ENCODE measurements at places on chromosomes 1 and 21.

DNA sequence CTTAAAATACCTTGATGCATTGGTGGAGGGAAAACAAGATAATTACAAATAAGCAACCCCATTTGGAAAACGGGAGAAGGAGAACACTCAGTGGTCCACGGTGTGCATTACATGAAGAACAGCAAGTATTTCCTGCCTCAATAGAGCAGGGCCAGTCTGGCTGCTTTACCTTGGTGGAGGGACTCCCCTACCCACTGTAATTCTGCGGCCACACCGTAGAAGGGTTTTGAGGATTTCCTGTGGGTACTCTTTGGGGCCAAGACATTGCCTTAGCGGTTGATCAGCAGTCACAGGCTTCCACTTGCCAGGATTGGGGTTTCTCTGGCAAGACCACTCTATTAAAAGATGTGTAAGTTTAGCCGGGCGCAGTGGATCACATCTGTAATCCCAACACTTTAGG is 16.3 kb upstream of the TMEM54 start:
- DNase-seq: no peak

DNA sequence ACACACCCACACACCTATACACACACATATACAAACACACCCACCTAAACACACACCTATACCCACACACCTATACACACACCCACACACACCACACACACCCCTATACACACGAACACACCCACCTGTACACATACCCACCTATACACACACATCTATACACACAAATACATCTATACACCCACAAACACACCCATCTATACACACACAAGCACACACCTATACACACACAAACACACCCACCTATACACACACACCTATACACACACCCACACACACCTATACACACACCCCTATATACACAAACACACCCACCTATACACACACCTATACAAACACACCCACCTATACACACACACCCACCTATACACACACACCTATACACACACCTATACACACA is 116.4 kb upstream of the VAMP3 start:
- DNase-seq: no peak

DNA sequence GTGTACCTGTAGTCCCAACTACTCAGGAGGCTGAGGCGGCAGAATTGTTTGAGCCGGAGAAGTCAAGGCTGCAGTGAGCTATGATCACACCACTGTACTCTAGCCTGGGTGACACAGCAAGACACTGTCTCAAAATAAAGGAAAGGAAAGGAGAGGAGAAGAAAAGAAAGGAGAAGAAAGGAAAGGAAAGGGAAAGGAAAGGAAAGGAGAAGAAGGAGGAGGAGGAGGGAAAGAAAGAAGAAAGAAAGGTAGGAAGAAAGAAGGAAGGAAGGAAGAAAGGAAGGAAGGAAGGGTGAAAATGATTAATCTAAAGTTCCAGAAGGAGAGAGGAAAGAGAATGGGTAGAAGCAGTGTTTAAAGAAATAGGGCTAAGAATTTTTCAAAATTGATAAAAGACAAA is 12.2 kb downstream of the SPOCD1 start:
- no peak for DNase-seq

- no peak for DNase-seq
Observed at GRCh38 chr1:206882555-206882954, 14.7 kb upstream of the IL24 start.

- no peak for DNase-seq
Observed at GRCh38 chr1:29673669-29674626, 437.6 kb downstream of the PTPRU start.

DNA sequence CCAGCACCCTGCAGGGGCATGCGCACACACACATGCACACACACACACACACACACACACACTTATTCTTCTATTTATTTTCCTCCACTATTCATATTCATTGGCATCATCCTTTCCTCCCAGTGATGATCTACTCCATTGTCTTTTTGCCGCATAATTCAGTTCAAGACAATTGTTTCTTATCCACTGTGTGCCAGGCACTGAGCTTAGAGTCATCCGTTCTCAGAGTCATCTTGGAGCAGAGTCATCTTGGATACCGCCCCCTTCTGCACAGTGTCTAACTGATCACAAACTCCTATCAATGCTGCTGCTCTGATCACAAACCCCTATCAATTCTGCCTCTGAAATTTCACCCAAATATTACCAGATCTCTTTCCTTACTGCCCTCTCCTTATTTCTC is 102.8 kb upstream of the PROX1 start:
- DNase-seq: no peak

- DNase-seq: peak; percentile 59
Observed at GRCh38 chr1:111476761-111477309, 3.1 kb downstream of the C1orf162 start.

DNA sequence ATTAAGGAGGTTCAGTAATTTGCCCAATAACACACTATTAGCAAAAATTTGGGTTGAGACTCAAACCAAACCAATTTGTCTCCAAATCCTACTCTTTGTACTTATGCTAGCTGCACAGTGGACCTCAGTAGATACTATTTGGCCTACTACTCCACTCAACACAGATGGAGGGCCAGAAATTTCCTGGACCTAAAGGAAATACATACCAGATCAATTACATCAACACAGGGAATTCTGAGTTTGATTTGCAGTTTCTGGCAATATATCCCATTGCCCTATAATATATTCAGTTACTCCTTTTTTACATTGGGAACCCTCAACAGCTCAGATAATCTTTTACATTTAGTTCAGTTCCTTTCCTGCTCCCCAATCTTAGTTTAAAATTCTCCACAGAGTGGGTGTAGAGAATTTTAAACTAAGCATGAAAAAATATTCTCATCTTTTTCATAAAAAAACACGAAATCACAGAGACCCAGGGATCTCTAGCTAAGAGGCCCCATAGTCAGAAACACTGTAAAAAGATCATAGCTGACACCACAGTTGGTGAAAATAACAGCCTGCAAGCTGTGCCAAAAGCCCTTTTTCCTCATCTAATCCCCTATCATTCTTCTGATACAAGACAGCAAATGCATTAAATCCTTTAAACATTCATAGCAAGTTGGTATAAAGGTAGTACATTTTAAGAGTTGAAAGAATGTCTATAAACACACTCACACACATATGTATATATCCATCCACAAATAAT is 317.7 kb upstream of the ESRRG start:
- no peak for DNase-seq

GRCh38 chr1:218336328-218336727 is 8.8 kb upstream of the TGFB2 start:
- no peak for DNase-seq

DNA sequence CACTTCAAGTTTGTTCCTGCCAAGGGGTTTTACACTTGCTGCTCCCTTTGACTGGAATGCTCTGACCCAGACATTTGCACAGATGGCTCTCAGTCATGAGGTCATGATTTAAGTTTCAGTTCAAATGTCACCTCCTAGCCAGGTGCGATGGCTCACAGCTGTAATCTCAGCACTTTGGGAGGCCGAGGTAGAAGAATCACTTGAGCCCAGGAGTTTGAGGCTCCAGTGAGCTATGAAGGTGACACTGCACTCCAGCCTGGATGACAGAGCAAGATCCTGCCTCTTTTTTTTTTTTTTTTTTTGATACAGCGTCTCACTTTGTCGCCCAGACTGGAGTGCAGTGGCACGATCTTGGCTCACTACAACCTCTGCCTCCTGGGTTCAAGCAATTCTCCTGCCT is 4.5 kb upstream of the ZMYM4 start:
- no peak for DNase-seq

DNA sequence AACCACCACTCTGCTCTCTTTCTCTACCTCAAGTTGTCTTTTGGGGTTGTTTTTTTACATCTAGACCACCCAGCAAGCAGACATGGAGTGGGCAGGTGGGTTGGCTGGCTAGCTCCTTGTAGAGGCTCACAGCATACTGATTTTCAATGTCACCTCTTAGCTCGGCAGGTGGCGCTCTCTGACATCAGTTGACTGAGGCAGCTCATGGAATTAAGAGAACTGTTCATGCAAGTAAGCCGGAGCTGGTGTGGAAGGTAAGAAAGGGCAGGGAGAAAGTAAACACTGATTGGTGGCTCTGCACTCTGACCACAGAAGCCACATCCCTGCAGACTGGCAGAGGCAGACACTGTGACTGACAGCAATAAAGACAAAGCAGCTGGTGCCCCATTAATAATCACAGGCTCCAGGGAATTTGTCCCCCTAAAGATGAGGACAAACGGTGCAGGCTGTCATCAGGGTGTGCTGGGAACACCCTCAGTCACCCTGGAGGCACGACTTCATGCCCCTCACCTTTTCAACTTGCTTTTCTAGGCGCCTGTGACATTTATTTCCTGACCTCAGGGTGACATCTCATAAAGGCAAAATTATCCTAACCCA is 226.8 kb downstream of the LMX1A start:
- no peak for DNase-seq

DNA sequence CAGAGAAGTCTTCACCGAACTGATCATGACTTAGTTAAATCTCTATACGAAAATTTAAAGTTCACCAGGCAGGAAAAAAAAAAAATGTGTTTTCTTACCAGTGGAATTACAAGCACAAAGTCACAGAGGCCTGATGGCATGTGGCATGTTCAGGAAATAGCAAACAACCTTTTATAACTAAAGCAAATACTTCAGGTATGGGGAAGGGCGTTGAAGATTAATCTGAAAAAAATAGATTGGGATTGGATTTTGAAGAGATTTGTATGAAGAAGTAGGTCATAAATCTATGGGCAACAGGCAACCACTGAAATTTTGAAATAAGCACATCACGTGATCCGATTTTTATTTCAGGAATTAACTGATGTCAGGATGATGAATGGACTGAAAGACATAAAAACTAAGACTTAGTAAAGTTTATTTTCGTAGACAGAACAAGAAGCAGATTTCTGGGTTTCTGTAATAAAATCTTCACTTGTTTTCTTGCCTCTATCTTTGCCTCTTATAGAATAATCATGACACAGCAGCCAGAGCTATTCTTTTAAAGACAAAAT is 295.9 kb upstream of the ADGRL4 start:
- DNase-seq: no peak

GRCh38 chr1:62954758-62955157 is 170.8 kb downstream of the ATG4C start:
- DNase-seq: no peak

DNA sequence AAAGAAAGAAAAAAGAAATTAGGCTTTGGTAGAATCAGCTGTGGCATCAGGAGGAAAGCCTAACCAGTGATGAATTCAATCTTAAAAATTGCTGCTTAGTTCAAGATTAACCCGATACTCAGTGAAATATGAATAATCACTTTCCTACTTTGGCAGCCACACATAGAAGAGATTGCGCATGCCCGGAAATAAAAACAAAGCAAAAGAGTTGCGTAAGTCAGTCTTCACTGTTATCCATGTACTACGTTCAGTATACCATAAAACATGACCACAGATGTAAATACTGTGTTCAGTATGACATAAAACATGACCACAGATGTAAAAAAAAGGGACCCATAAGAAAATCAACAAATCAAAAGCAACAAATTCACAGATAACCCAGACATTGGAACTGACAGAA is 19.2 kb downstream of the CD1D start:
- DNase-seq: no peak

GRCh38 chr1:158583962-158584361 is 4.3 kb upstream of the OR10X1 start:
- no peak for DNase-seq

DNA sequence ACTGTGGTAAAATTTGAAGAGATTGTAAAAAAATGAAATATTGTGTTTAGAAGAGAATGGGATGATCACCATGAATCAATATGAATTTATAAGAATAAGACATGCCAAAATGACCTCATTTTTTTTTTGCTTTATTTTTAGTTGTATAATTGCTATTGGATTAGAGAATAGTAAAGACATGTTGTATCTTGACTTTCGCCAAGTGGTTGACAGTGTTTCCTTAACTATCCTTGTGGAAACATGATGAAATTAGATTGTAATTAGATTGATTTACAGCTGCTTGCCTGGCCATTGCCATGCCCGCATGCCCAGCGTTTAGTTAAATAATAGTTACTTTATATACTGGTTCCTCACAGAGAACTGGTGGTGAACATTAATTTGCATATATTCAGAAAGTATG is 154.9 kb downstream of the MAGI3 start:
- no peak for DNase-seq
